Left ventricle myocardium inferior (tissue), 1 donor: ENCODE measurements at places on chromosomes 11 and 22. TPM values are rescaled to one million over a fixed set of nuclear protein-coding genes. Genes with fewer than 3 reads are reported as not detected.
A peak's percentile ranks its signal among the peaks of the same experiment; 100 is the strongest.

Gene MAPK11
- total RNA-seq: 7.8 TPM

Gene IGLL5
- 0.47 TPM for total RNA-seq

Gene LYVE1
- 41.1 TPM for total RNA-seq

Gene THAP7
- 17.8 TPM for total RNA-seq

Gene PYGM
- total RNA-seq: 89.5 TPM

Gene KDM4E
- total RNA-seq: not detected

Gene RHOD
- total RNA-seq: 49.5 TPM

DNA sequence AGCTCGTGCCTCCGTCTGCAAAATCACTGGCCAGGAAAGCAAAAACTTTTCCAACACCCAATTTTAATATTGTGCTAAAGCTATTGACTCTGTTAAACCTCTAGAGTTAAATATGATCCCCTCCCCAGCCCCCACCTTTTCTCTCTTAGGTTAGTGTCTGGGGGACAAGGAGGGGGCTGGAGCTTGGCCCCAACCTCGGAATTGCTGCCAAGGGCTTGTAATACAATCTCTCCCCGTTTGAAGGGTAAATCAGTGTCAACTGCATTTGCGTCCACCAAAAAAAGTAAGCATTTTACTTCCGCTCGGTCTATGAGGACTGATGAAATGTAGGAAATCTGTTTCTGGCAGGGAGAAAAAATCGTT is at the start of gene GAS2:
TSS of gene GAS2 (plus strand) at position 287 of the 363 bp plus-strand sequence. CDS start 8,259 bp downstream, outside the sequence.
- no peak for DNase-seq

GRCh38 chr22:44045145-44045544 is 21.0 kb downstream of the PARVB start:
- no peak for DNase-seq

DNA sequence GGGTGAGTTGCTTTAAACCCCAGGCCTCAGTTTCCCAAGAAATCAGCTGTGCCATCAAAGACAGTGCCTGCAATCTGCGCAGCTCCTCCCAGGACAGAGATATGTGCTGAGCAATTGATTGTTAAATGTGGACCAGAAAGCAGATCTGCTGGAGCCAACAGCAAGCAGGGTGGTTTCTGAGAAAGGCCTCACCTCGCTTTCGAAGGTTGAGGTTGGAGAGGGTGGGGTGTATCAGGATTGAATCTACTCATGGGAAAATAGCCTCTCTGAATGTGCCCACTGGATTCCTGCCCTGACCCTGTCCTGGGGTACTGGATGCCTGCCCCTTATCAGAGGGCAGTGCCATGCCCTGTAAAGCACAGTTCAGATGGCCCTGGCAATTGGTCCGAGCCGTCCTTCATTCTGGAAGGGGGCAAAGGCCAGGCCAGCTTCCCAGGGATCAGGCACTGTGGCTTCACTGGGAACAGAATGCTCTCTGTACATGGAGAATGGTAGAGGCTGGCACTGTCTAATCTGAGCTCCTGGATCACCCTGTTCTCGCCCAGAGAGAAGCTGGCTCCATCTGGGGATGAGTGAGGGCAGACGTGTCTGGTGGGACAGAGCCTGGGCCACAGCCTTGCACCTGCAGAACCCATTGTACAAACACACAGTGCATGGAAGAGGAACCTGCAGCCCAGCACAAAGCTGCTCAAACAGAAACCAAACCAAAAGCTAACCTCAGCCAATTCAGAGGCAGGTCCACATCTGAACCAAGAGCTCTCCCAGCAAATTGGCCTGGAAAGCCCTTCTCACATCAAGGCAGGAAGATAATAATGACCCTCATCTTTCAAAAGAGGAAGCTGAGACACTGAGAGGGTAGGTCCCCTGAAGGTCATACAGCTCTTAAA is 15.2 kb downstream of the DHCR7 start:
- DNase-seq: no peak

- DNase-seq: no peak
Measured at GRCh38 chr11:72668629-72669347, 5.4 kb downstream of the PDE2A start.

DNA sequence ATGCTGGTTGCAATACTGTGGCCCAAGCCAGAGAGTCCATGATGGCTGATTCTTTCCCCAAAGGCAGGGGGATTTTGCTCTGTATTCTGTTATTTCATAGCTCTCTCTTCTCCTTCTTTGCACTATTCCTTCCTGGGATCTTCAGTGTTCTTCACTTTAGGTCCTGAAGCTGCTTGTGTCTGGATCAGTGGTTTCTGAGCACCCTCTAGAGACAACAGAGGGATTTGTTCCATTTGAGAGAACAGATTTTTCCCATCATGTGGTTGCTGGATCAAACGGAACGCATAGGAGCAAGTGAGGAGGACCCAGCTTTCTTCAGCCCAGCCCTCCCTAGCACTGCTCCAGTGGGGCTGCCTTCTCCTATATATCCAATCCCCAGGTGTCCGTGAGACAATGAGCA is 68.7 kb upstream of the SYN3 start:
- no peak for DNase-seq

DNA sequence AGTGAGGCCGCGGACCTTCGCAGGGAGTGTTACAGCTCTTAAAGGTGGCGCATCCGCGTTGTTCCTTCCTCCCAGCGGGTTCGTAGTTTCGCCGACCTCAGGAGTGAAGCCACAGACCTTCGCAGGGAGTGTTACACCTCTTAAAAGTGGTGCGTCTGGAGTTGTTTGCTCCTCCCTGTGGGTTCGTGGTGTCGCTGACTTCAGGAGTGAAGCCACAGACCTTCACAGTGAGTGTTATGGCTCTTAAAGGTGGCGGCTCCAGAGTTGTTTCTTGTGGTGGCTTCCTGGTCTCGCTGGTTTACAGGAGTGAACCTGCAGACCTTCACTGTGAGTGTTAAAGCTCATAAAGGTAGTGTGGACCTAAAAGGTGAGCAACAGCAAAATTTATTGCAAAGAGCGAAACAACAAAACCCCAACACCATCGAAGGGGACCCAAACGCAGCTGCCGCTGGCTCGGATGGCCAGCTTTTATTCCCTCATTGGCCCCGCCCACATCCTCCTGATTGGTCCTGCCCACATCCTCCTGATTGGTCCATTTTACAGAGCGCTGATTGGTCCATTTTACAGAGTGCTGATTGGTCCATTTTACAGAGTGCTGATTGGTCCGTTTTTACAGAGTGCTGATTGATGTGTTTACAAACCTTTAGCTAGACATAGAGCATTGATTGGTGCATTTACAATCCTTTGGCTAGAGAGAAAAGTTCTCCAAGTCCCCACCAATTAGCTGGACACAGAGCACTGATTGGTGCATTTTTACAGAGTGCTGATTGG is 1.2 kb upstream of the TMEM45B start:
- DNase-seq: no peak

DNA sequence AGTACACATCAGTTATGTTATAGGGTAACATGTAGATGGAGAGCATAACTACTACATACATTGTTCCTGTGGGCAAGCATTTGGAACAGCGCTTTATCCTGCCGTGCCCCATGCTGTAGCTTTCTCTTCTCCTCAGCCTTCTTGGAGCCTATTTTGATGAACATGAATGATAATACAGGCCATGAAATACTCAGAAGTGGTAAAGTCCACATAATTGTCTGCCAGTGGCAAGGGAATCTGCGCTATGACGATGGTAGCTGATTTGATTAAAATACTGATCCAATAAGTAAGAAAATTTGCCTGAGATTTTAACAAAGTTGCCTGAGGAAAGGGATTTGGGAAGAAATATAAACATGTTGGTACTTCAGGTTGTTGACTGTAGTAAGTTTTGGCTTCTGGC is 23.3 kb downstream of the ALKBH3 start:
- no peak for DNase-seq

GRCh38 chr11:34749666-34750659 is 129.1 kb downstream of the EHF start:
- DNase-seq: peak; percentile 74

DNA sequence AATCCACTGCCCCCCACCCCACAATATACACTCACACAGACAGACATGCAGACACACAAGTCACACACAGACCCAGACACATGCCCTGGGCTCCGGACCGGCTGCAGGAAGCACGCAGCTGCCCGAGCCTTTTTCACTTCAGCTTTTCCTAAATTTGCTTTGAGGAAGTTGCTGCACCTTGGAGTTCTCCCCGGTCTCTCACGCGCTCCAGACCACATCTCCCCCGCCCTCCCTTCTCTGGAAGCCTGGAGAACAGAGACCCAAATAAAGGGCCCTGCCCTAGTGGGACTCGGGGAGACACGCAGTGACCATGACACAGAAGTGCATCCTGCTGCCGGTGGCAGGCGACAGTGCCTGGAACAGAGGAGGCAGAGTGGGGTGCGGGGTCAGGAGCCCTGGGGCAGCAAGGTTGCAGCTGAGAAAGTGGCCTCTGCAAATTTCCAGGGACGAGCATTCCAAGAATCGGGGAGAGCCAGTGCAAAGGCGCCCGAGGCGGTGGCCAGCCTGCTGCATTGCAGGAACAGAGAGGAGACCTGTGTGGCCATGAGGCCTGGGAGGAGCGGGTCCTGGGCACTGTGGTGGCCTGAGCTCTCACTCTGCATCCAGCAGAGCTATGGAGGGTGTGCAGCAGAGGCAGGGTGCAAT is 19.1 kb downstream of the RPL3 start:
- peak; percentile 56 for DNase-seq
